ENCODE measurements at places on chromosomes 11 and 22.

- peak; percentile 67 for DNase-seq
Measured at GRCh38 chr11:84800755-84801346, 826.3 kb downstream of the DLG2 start.

DNA sequence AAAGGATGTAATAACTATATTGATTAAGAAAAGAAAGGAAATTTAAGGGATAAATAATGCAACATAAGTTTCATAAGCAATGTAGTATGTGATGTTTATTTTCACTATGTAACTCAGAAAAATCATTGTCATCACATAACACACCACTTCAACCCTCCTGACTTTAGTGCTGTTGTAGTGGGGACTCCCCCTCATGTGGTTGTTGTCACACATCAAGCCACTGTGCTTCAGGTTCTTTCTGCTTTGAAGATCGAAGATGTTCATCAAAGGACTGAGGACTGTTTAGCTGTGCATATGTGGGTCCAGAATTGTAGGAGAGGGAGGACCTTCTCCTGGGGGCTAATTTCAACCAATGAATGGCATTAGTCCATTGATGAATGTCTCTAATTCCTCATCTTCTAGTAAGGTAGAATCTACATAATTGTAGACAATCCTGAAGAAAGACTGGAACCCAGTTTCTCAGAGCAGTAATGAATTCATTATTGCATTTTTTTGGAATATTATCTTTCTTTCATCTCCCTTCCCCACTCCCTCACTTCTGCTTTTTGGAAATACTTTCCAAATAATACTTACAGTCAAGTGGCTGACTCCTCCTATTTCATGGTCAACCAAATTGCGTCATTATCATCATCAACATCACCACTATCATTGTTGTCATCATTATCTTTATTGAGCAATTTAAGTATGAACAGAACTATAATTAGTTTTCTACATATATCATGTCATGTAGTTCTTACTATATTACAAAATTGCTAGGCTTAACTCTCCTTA, 9.8 kb upstream of the CARD16 start:
- no peak for DNase-seq

- no peak for DNase-seq
Measured at GRCh38 chr11:82229341-82229740, 504.3 kb downstream of the FAM181B start.

DNA sequence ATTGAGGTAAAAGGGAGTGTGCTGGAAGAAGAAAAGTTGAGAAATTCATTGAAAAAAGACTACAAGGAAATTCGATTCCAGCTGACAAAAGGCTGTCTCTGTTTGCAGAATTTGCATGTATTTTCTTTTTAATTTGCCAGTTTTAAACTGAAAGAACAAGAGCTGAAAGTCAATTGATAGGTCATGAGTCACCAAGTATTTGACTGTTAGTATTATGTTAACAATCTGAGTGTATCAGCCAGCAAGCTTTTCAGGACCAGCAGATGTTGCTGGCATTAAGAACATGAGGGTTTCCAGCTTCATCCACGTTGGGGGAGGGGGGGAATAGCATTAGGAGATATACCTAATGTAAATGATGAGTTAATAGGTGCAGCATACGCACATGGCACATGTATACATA, 726.7 kb downstream of the METTL15 start:
- DNase-seq: peak; percentile 25

- peak; percentile 52 for DNase-seq
Measured at GRCh38 chr11:12727563-12728211, 53.5 kb downstream of the TEAD1 start.

DNA sequence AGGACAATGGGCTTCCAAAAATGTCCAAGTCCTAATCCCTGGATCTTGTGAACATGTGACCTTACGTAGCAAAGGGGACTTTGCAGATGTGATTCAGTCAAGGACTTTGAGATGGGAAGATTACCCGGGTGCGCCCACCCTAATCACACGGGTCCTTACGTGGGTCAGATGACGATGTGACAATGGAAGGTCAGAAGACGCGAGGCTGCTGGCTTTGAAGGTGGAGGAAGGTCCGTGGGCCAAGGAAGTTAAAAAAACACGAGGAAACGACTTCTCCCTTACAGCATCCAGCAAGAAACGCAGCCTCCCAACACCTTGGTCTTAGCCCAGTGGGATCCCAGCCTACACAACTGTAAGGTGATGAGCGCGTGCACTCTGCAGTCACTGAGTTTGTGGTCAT, 860.1 kb downstream of the TBC1D22A start:
- no peak for DNase-seq

- DNase-seq: no peak
Measured at GRCh38 chr11:535210-535518, 212 bp downstream of the HRAS start.

GRCh38 chr11:74429205-74429604, 31.0 kb upstream of the PGM2L1 start:
- no peak for DNase-seq

- DNase-seq: peak; percentile 85
Measured at GRCh38 chr11:36500315-36500721, 9.8 kb downstream of the TRAF6 start.

GRCh38 chr11:120586728-120587127, 75.2 kb downstream of the GRIK4 start:
- DNase-seq: no peak

DNA sequence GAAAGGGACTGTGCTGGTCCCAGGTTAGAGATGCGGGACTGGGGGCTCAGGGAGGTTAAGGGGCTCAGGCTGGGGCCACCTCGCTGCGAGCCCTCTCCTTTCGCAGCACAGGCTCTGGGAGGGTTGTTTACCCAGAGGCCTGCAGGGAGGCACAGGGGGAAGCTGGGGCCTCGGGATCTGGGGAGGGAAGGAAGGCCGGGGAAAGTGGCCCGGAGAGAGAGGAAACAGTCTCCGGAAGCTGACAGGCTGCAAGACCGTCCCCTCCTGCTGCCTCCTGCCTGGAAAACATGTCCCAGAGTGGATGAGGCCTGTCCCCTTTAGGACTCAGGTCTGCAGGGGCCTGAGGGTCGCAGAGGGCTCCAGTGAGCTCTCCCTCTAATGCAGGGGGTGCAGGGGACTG, 45.4 kb downstream of the MYO7A start:
- no peak for DNase-seq

- no peak for DNase-seq
Measured at GRCh38 chr11:98564881-98565280, 455.9 kb upstream of the CNTN5 start.

DNA sequence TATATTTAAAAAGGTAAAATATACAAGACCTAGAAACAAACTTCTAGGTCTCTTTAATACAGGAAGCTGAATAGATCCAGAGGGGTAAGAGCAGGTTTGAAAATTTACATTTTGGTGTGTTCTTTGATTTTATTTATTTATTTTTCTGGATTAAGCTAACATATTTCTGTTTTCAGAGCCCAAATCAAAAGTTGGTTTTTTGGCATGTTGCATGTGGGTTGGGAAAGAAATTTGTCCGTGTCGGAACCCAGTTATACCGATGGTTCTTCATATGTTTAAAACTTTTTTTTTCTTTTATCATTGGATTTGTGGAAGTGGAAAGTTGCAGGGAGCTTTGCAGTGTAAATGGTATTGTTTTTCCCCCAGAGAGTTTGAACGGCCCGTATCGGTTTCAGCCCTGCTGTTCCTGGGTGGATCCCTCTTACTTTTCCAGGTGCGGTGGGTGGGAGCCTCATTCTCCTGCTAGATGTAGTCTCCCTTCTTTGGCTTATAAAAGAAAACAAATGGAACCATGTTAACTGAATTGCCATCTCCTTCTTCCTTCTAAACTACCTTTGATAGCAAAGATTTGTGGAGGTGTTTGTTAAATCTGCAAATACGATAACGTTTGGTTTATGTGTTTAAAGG, 746 bp downstream of the CTNND1 start:
- no peak for DNase-seq

GRCh38 chr22:44192098-44192815, 11.5 kb downstream of the PARVG start:
- no peak for DNase-seq

DNA sequence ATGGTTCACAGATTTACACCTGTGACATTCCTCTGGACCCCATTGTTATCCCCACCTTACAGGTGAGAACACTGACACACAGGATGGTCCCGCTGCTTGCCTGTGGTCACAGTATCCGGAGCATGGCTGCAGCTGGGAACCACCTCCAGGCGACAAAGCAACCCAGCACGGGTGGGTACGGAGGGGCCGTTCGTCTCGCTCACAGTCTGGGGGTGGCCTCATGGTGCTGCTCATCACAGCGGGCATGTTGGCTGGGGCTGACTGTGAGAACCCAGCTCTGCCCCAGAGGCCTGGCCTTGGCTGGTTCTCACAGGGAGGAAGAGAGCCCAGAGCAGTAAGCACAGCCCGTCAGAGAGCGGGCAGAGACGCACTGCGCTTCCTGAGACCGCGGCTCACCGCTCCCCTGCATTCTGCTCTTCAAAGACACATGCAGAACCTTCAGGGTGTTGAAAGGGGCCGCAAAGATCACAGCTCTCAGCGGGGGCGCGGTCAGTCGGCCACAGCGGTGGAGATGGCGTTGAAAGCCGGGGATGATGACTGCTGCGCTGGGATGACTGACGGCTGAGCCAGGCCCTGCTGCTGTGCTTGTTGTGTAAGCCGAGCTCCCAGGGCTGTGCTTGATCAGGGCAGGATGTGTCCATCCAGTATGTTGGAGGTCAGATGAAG, 423.0 kb downstream of the BRD1 start:
- DNase-seq: no peak

GRCh38 chr11:68430801-68431200, 29.8 kb upstream of the PPP6R3 start:
- DNase-seq: no peak

DNA sequence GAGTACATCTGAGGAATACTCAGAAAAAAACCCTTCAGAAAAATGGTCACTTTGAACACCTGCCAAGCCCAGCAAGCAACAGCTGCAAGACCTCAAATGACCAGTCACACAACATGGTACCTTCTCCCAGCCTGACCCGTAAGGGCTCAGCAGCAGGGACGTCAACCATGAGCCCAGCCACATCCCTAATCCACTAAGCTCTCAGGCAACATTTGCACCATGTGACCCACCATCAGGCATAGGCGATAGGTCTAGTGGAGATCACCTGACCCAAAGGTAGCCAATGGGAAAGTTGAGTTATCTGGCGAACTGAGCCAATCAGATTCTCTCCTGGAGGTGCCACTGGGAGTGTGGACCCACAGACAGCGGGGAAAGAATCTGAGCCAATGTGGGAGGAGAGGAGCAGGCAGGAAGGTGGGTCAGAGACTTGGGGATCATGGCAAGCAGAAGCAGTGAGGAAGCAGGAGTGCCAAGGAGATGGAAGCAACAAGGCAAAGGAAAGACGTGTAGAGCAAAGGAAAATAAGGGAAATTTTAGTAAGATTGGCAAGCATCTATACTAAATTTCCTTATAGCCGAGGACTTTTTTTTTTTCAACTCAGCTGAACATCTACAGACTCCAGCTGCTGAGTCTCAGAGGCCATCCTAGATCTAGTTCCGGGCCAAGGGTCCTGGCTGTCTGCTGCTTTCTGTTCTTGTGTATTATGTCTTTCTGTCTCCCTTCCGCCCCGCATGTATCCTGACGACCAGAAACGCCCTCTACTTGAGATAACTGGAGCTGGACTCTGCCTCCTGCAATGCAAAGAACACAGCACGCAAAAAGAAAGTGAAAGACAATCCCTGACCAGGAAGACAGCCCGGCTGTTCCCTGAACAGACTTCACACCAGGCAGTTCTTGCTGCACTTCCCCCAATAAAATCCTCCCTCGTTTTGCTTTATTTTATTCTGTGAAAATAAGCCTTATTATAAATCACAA, 11.0 kb upstream of the PLAAT2 start:
- DNase-seq: peak; percentile 64

DNA sequence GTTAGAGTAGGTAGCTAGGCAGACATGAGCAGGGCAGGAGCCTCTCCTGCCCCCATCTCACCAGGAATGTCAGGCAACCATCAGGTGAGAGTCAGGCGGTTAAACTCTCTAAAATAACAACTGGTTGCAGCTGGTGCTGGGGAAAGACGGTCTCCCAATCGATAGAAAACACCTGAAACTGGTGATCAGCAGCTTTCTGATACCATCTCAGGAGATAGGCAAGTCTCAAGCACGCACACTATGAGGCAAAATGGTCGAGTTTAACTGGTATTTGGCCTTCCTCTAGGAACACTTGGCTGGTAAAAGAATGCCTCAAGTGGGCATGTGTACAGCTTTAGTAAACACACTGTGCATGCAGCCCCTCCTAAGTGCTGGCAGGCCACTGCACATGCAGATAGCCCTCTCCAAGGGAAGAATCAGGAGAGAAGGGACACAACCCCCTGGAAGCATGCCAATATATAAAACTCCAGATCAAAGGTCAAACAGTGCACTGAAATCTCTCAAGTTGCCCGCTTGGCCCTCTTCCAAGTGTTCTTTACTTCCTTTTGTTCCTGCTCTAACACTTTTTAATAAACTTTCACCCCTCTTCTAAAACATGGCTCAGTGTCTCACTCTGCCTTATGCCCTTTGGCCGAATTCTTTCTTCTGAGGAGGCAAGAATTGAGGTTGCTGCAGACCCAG, 88.7 kb downstream of the USP35 start:
- no peak for DNase-seq

- DNase-seq: no peak
Measured at GRCh38 chr11:77026743-77027142, 7.5 kb upstream of the B3GNT6 start.

GRCh38 chr11:14445542-14446530, 53.8 kb downstream of the COPB1 start:
- DNase-seq: peak; percentile 28

- peak; percentile 76 for DNase-seq
Measured at GRCh38 chr11:68269414-68270081, 2.2 kb downstream of the C11orf24 start.

DNA sequence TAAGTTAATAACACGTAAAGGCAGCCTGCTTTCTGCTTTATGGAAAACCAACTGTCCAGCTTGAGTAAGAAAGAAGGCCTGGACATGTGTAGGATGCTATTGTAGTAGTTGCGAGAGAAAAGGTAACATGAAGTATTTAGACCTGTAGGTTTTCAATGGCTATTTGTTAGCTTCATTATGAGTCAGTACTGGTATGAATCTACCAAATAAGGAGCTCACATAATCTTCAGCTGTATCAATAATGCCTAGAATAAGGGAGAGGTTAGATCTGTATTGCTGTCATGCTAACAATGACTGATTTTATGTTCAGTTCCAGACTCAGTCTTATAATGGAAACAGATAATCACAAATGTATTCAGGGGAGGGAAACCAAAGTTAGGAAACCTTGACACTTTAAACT, 550.3 kb downstream of the CNTN5 start:
- no peak for DNase-seq

DNA sequence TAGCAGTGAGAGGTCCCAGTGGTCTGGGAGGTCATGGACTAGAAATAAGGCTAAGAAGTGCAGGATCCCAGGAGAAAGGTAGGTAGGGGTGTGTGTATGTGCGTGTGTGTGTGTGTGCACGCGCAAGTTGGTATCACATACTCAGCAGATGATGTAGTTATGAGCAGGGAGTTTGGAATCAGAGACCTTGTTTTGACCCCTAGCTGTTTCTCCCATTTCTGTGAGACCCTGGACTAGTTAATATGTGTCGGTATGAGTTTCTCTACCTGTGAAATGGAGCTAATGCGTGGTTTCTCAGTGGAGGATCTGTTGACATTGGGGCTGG, 1.3 kb downstream of the SERPING1 start:
- DNase-seq: peak; percentile 46

- no peak for DNase-seq
Measured at GRCh38 chr11:59062602-59063529, 23.2 kb upstream of the GLYATL1B start.

Measured in AG20443 (cell line).